ENCODE measurements at places on chromosomes 2 and 18.
A peak's percentile ranks its signal among the peaks of the same experiment; 100 is the strongest.

DNA sequence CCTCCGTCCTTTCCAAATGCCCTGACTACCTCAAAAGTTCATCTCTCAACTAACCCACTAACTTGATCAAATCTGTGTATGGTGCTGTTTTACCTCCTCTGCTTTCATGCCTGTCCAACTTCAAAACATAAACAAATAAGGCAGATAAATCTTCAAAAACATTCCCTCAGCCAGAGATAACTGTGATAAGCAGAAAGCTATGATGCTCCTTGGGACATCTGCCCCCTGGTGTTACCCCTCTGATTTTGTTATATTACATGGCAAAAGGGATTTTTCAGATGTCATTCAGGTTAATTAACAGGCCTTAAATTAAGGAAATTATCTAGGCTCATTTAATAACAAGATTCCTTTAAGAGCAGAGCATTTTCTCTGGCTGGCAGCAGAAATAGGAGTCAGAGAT lies 810.8 kb upstream of the CHAC2 start:
- DNase-seq, result no peak

GRCh38 chr18:10061566-10062140 lies 147.8 kb downstream of the VAPA start:
- no peak for DNase-seq

GRCh38 chr2:218168635-218169462 lies 2.1 kb upstream of the CXCR1 start:
- DNase-seq, result peak; percentile 57

GRCh38 chr2:204012072-204012653 lies 75.6 kb downstream of the ICOS start:
- no peak for DNase-seq

DNA sequence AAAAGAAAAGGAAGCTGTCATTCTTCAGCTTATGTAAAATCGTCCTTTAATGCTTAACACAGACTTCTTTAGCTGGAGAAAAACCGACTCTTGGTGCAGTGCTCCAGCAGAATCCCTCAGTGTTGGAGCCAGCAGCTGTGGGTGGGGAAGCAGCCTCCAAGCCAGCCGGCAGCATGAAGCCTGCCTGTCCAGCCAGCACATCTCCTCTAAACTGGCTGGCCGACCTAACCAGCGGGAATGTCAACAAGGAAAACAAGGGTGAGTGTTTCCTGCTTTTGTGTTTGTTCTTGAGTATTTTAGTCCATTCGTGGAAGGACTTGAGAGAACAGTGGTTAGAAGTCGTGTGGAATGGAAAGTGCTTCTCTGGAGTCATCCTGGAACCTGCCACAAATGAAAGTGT lies 38.9 kb downstream of the KDM3A start:
- DNase-seq, result no peak
